ENCODE measurements at places on chromosomes 3 and 15.
A peak's percentile ranks its signal among the peaks of the same experiment; 100 is the strongest.

GRCh38 chr3:120762615-120763014, 20.1 kb downstream of the GTF2E1 start:
- no peak for DNase-seq

GRCh38 chr3:37601832-37602231, 259.8 kb upstream of the CTDSPL start:
- no peak for DNase-seq

DNA sequence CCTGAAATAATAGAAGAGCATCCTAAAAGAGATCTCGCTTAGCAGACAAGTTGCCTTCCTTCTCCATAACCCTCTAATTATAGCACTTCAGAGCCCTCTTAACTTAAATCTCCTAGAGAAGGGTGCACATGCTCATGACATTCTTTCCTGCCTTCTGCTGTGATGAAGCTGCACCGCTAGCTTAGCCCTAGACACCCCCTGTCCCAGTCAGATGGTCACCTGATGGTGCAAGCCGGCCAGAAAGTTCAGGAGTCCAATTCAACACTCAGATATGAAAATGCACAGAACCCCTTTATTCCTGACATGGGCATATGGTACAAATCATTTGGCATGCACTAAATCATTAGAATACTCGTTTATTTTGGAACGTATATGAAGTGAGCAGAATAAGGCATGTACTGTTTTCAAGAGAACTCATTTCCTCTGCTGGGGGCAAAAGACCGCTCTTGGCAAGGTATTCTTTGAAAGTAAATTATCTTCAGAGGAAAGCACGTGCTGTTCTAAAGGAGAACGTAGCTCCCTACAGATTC, 420.4 kb upstream of the PROK2 start:
- no peak for DNase-seq

- DNase-seq: no peak
These were observed 21.4 kb downstream of the TBC1D2B start for GRCh38 chr15:78055919-78056713.

DNA sequence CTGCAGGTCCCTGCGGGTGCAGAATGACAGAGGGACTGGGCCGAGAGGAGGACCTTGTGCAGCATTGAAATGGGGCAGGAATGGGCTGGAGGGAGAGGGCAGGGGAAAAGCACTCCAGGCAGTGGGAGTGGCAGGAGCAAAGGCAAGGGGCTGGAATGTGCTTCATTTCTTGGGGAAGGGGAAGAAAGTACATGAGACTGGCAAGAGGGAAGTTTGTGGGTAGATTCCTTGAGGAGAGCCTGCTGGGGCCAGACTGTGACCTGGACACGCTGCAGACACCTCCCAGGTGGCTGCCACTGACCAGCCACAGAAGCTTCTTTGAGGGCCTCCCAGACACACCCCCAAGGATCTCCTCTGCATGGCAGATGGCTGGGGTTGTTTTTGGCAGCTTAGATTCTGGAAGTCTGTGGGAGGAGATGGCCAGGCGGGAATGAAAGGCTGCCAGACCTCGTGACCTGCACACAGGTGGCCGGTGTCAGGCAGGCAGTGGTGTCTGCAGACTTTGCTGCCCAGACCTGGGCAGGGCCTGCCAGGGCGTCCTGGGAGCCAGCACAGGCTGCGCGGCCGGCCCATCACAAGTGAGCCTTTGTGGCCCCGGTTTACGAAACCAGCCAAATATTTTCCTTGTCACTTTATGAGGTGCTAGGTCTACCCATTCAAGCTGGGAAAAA, 53.1 kb downstream of the SPSB4 start:
- DNase-seq: no peak

DNA sequence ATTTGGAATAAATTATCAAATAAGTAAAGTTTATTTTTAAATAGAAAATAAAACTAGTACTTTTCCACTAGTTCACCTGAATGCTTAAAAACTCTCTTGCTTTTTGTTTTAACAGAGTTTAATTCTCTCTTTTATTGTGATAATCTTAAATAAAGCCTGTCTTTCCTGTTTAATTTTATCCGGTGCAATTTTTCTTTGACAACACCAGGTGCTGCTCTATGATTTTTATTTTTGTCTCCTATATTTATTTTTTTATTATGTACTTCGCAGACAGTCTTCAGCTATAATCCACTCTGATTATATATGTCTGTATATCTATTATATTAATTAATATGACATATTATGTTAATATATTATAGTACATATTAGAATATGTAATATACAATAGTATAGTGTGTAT, 1293.0 kb upstream of the EPHA6 start:
- no peak for DNase-seq

GRCh38 chr3:153162513-153163392, 727 bp downstream of the RAP2B start:
- DNase-seq: peak; percentile 36

DNA sequence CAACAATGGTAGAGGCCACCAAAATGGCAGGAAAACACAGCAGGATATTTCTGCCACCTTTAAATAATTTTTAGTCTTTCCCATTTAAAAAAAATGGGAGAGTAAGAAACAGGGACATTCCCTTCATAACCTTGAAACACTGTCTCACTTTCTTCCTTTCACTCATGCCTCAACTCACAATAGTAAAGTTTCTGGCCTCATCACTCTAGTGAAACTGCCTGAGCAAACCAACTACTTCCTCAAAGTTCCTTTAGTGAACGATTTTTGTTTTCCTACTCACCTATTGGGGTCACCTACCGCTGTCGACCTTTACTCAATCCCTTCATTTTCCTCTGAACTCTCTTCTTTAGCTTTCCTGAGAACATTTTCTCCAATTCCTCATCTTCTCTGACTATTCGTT, 33.0 kb downstream of the SHC4 start:
- DNase-seq: no peak

DNA sequence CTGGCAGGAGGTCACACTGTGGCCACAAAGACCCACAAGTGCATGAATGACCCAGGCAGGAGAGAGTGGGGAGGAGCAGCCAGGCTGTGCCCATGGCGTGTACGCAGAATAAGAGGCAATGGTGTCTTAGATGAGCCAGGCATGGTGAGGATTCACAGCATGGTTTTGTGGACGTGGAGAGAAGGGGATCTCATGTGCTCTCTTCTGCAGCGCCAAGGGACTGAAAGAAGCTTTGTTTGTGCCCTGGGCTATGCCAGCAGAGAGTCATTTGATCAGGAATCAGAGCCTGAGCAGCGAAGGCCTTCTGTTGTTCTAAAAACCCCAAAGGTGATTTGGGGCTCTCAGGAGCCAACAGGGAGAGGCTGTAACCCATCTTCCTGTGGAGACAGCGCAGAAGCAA, 18.7 kb upstream of the RPP14 start:
- DNase-seq: no peak

DNA sequence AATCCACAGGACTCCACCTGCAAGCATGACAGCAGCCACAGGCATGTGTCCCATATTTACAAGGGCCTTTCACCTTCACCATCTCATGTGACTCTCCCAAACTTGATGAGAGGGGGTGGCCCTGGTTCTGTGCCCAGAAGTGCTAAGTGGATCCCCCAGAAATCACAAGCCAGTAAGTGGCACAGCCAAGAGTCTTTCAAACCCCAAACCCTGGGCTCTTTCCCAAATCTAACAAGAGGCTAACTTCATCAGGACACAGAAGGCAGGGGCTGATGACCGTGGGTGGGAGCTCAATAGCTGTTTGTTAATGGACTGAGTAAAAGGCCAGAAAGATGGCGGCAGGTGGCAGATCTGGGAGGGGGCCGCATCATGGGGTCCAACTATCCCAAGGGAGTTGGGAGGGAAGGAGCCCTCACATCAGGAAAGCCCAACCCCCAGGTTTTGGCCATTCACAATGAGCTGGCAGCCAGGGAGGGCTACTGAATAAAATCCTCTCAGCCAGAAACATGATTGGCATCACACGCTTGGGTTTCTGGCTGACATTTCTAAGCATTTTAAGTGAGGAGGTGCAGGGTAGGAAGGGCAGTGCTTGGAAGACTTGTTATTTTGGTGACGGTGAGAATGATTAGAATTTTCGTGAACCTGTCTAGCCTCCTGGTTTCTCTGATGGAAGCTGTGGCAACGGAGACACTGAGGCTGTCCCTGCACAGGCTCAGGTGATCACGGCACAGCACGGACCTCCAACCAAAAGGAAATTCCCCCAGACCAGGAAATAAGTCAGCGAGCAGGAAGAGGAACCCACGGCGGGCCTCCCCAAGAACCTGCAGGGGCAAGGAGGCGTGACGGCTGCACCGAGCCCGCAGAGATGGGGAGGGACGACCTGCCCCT, 109.3 kb downstream of the OXNAD1 start:
- no peak for DNase-seq

DNA sequence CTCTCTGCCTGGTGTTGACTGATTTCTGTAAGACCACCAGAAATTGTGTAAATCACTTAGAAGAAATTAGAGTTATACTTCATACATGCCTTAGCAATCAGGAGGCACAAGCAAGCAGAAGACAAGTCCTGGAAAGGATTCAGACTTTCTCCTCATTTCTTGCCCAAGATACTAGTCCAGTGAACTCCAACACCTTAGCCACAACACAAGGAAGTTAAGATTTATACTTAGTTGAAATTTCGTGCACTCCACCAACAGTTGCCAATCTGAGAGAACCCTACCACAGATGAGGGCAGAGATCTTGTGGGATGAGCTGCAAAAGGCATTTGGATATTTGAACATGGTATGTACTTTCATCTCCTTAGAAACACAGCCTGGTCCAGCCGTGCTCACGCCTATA, 2.3 kb downstream of the P3H2 start:
- no peak for DNase-seq

- no peak for DNase-seq
These were observed 142.0 kb upstream of the TGFBR2 start for GRCh38 chr3:30464381-30464780.
